NCI-H1092 treated with DMSO at 0.1 percent for 48 hours (cell line): ENCODE measurements at places on chromosomes 16 and 17.

GRCh38 chr16:28182183-28182582, 29.6 kb downstream of the XPO6 start:
- no peak for DNase-seq

GRCh38 chr17:32303781-32304288, 38.1 kb downstream of the C17orf75 start:
- DNase-seq = peak; percentile 66

GRCh38 chr16:28140788-28141618, 70.8 kb downstream of the XPO6 start:
- DNase-seq = no peak

- DNase-seq = no peak
Observed at GRCh38 chr16:28062261-28062846, 1.2 kb downstream of the GSG1L start.

- peak; percentile 14 for DNase-seq
Observed at GRCh38 chr17:45221081-45222013, at the start of gene FMNL1. Gene FMNL1, plus strand, starts transcription at chr17:45221885. Its CDS starts 240 bp downstream, at chr17:45222125.

DNA sequence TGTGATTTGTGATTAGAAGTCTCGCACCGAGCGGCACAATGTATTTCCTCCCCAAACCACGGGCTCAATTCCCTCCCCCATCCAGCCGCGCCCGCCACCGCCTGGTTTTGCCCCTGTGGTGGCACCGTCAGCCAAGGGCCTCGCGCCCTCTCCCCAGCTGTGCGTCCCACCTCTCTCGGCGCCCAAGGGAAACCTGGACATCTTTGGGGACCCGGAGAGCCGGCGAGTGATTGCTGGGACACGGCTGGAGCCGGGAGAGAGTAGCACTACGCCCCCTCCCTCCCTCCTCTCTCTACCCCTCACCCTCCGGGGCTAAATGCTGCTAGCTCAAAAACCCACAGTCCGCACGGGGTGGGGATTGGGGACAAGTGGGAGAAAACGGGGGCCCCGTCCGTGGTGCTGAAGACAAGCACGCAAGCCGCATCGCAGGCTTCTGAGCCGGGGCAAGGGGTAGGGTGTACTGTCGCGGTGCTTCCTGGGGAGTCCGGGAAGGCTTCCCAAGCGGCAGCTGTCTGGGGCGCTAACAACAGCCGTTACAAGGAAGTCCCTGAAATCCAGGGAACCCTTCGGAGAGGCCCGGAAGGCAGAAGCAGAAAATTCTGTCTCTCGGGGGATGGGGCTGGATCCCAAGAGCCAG, 1.4 kb downstream of the CBLN1 start:
- peak; percentile 26 for DNase-seq

DNA sequence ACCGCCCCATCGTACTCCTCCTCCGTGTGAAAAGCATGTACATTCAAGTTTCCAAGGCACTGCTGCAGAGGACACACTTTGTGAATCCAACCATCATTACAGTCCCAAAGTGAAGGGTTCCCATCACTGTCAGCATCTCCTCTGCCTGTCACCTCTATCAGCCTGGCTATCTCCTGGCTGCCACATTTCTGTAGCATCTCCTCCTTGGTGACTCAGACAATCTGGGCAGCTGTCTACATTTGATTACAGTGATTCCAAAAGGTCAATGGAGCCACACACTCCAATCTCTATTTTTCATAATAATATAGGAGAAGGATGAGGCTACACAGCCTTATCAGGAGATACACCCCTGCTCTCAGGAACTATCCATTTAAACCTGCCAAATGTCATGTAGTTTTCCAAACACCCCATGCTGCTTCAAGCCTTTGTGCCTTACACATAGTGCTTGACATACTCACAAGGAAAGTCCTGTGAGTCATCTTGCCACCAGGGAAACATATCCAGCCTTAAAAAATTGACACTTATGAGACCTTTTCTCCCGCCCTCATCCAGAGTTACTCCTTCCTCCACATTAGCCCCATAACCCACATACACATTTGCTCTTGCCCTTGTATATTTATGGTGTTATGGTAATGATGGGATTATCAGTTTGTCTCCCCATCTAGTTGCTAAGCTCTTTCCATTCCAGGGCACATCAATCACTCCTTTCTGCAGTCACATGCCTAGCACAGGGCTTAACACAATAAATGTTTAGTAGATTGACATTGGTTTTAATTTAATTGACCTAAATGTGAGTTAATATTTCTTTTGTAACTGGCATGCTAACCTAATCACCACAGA, 250.1 kb upstream of the CDH5 start:
- no peak for DNase-seq

- no peak for DNase-seq
Observed at GRCh38 chr16:34078691-34079090, 619.3 kb downstream of the TP53TG3F start.

- no peak for DNase-seq
Observed at GRCh38 chr16:71626018-71626857, at the start of gene MARVELD3. Gene MARVELD3, plus strand, starts transcription at chr16:71626184. Its CDS starts 46 bp downstream, at chr16:71626230.

DNA sequence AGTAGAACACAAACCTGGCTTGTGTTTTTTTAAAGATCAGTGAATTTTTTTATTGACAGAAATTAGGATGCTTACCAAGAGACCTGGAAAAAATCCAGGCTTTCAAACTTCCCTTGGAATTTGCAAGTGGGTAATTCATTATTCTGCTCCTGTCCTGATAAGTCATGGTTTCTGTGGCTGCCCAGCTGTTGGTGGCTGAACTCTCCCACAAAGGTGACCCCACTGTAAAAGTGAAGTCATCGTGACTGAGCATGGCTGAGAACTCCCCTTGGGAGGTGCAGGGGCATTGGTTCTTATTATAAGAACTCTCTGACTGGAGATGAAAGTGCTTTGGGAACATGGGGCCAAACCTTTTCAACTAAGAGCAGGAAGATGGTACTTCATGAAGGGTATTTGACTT, 46.6 kb upstream of the TANC2 start:
- DNase-seq = no peak

DNA sequence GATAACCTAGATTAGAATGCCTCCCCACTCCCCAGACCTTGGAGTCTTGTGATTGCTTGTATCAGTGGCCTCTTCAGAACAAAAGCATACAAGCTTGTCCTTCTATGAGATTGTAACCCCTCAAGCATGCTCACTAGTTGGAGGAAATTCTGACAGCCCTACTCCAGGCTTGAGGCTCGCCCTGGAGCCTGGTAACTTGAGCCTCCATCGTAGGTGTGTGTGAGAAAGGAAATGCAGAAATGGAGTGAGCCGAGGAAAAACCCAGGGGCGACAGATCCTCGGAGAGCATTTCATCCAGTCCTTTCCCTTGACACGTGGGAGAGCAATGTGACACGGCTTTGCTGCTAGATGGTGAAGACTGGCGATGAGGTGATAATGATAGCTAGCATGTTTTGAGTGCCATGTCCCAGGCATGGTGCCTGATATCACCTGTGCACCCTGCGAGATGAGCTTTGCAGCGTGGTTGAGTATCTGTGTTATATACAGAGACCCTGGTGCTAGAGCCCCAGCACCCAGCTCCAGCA, 31.2 kb downstream of the GNAO1 start:
- DNase-seq = no peak

- no peak for DNase-seq
Observed at GRCh38 chr16:65136681-65137080, 14.8 kb upstream of the CDH11 start.

GRCh38 chr17:56314026-56314425, 160.8 kb downstream of the ANKFN1 start:
- no peak for DNase-seq

DNA sequence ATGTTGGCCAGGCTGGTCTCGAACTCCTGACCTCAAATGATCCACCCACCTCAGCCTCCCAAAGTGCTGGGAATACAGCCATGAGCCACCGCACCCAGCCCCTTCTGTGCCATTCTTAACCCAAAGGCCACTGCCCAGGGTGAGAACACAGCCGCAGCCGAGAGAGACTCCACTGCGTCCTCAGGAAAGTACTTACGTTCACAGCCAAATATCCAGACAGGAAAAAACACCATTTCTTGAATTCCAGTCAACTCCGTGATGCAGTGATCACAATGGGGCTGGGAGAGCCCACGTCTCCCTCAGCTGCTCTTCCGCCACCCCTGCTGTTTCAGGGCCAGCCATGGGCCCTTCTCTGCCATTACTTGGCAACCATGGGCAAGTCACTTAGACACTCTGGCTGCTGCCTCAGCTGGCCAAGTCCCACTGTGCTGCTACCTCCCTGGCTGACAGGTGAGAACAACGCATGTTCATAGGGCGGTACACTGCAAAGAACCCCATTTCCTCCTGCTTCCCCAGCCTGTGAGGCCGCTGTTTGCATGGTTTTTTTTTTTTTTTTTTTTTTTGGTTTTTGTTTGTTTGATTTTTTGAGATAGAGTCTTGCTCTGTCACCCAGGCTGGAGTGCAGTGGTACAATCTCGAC, 4.3 kb downstream of the CDIP1 start:
- no peak for DNase-seq

- no peak for DNase-seq
Observed at GRCh38 chr17:50064253-50065001, 8.5 kb downstream of the ITGA3 start.

DNA sequence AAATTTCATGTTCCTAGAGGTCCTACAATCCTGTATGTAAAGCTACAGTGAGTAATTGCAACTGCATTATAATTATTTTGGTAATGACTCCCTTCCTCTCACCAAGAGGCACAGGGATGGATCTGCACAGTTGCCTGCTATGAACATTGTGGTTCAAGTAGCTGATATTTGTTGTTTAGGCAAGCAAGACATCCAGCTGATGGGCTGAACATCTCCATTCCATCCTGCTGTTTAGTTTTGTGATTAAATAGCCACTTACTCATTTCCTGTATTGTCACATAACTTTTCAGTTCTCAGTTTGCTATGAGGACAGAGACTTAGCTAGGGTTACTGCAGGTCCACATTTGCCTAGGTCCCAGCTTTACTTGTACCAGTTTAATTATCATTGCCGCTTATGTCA, 181.2 kb upstream of the TBX2 start:
- no peak for DNase-seq

GRCh38 chr17:28878981-28879380, 18.6 kb downstream of the FLOT2 start:
- DNase-seq = no peak

DNA sequence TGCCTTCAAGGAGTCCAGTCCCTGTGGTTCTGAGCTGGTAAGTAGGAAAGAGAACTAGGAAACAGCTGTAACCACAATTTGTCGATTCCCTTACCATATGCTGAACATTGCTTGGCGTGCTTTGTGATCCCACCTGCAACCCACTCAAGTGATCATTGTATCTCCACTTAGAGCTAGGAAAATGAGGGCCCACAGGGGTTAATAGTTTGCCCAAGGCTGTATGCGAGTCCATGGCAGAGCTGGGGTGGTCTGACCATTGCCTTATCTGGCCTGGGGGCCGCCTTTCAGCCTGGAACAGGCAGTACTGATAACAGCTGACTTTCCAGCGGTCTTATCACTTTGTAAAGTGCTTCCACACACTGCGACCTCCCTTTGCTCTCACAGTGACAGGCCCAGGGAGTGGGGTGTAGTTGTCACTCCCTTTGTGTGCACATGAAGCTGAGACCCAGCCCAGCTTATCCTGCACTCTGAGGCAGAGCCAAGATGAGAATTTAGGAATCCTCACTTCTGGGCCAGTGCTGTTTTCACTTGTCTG, 9.8 kb downstream of the MYL4 start:
- DNase-seq = no peak

- no peak for DNase-seq
Observed at GRCh38 chr17:15663691-15664090, 20.4 kb downstream of the TRIM16 start.
